Cortex of kidney (tissue), 1 donor: ENCODE measurements at places on chromosomes 11 and 22.

- DNase-seq, result no peak
These were observed 55.8 kb downstream of the NECTIN1 start for GRCh38 chr11:119673052-119673758.

DNA sequence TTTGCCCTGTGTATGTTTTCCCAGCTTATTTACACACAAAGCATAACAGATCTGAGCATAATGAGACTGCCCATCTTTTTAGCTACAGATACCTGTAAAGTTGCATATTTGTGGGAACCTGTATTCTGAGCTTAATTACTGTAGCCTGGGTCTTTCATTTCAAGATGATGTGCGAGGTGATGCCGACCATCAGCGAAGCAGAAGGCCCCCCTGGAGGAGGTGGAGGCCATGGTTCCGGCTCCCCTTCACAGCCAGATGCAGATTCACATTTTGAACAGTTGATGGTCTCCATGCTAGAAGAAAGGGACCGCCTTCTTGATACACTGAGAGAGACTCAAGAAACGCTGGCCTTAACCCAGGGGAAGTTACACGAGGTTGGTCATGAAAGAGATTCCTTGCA, 1.5 kb downstream of the PPFIA1 start:
- DNase-seq, result no peak

DNA sequence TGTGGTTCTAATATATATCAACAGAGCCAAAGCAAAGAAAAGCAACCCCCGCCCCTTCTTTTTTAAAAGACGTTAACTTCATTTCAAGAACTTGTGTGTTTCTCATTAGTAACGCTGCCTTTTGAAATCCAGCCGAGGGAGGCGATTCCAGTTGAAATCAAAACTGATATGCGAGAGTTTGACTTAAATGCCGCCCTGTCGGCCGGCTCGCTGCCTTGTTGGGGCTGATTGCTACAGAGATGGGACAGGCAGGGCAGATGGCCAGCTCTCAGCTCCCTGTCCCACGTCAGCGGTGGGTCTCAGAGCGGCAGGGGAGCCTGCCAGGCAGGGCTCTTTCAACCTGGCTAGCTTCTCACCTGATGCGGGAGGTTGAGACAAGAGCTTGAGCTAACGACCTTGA, 51.9 kb upstream of the ALX4 start:
- no peak for DNase-seq

- no peak for DNase-seq
These were observed 3.7 kb downstream of the KRTAP5-4 start for GRCh38 chr11:1618231-1618630.

DNA sequence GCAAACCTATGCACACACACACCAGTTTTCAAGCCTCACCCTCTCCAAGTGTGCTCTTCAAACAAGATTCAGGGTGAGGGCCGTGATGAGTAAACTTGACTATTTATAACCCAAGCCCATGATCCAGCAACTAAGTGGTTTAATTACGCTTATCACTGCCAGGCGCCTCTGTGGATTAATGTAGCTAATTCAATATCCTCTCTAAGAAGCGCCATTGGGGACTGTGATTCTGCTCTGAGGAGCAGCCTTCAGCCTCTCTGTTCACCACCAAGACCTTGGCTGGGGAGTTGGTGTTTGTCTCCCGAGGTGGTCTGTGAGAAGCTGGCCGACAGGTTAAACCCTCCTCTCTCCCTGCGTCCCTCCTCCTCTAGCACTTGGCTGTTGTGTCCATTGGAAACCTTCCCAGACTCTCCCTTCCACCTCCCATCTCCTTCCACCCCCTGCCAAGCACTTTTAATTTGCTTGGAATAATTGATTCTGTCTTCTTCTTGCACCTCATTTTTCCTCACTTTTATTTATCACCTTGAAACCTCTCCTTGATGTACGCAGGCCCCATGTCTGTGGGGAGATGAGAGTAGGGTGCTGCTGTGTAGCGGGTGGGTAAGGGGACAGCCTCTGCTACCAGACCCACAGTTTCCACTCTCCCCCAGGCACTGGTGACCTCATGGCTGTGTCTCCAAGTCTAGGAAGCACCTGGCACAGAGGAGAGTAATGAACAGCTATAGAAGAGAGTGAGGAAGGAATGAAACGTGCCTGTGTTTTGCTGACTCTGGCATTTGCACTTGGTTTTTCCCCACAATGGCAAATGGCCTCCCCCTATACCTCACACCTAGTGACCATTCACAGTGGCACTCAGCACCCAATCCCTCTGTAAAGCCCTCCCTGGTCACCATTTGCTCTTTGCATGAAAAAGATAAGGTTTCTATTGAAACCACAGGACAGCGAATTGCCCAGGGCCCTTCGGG, 236.6 kb downstream of the GRIK4 start:
- DNase-seq, result no peak

DNA sequence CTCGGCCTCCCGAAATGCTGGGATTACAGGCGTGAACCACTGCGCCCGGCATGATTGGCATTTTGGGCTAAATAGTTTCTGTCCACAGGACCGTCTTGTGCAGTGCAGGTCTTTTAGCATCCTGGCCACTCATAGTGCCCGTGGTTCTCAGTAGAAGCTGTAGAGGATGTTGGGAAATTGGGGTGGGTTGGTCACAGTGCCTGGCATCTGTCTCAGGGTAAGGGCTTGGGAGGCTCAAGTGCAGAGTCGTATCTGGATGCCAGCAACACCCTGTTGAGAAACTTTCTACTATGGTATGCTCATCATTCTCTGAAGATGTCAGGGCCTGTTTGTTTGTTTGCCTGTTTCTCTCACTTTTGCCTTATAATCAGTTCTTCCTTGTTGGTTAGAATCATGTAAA, 21.9 kb downstream of the UBE2L3 start:
- DNase-seq, result no peak

DNA sequence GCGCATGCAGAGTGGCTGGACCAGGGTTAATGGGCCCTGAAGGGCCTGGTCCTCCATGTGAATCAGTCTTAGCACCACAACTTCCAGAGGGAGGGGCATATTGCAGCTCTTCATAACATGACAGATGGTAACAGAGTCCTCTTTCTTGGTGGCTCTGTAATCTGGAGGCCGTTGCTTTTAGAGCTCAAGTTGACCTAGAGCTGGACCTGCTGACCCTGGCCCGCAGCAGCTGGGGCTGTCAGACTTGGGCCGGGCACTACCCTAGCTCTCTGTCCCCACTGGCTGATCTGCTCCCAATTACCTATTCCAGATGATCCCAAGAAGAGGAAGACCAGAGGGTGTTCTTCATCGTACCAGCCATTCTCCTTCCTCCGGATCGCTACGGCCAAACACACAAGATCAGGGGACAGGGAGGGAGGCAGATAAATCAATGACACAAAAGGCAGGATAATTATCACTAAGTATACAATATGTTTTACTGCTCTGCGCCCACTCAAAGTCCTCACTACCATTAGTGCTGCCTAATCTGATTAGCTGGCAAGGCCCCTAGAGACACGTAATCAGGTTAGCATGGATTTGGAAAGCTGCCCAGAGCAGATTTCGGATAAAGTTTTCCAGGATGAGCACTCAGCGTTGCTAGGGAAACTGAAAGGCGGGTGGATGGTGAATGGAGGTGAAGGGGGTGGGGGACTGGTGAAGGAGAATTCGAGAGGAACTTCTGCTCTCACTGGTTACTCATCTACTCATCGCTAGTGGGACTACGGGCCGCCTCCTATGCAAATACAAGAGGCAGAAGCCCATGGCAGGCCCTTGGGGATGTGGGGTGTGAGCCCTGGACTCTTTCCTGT, 64.5 kb upstream of the PHOX2A start:
- DNase-seq, result no peak

DNA sequence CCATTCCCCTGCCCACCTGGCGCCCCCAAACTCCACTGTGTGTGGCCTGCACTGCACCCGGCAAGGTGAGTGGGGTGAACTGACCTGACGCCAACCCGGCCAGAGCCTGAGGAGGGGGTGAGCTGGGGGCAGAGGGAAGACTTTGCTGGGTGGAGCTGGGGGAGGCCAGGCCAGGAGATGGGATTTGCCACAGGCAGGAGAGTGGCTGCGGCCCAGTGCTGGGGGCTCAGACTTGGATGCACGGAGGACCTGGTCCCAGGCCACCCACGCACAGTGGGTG, 17.8 kb upstream of the FLRT1 start:
- no peak for DNase-seq

DNA sequence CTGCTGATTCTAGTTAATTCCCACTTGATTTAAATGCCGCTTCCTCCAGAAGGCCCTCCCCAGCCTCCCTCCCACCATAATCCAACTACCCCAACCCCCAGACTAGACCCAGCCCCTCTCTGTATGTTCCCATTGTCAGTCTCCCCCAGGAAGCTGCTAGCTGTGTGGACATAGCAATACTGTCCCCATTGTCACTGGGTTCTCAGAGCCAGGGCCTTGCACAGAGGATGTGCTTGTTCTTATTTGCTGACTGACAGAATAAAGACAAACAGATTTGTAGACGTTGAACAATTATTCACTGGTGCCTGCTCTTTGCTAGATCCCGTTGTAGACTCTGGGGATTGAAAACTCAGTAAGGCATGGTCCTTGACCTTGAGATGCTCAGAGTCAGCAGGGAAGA, 45.7 kb upstream of the NAV2 start:
- DNase-seq, result no peak

GRCh38 chr22:45172881-45173585, 9.3 kb downstream of the NUP50 start:
- no peak for DNase-seq
